ENCODE measurements at places on chromosomes 2 and 18.
A peak's percentile ranks its signal among the peaks of the same experiment; 100 is the strongest.

GRCh38 chr2:152620208-152620607 lies 97.1 kb downstream of the PRPF40A start:
- no peak for DNase-seq

GRCh38 chr2:109230941-109231420 lies 102.0 kb downstream of the SH3RF3 start:
- no peak for DNase-seq

GRCh38 chr18:61464551-61465142 lies 131.4 kb downstream of the CDH20 start:
- DNase-seq = no peak

DNA sequence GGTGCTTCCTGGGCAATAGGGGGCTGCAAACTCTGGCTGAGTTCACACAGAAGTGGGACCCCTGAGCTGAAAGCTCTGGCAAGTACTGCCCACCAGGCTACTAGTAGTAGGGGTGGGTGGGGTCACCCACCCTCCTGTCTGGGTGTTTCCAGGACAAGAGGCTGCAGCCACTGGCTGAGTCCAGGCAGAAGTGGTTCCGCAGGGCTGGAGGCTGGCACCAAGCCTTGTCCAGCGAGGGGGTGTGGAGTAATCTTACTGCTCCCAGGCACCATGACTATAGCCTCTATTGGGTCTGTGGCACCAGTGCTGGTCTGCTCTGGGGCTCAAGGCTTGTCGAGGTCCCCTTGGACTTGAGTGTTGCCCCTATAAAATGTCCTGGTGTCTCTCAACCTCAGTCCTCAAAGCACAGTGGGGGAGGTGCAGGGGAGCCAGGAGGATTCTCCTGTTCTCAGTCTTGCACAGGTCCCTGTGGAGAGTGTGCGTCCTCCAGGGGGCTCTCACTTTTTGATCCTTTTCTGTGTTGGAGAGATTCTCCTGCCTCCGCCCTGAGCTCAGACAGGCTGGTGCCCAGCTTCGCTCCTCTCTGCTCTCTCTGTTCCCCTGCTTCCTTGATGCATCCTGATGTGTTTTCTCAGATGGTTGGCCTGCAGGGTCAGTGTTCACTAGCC lies 48.1 kb downstream of the NUP35 start:
- DNase-seq = no peak

- DNase-seq = no peak
These were observed 1167.5 kb upstream of the ACVR2A start for GRCh38 chr2:146677280-146677679.

GRCh38 chr2:131475831-131476230 lies at the start of gene TUBA3D:
TSS of gene TUBA3D (plus strand) at chr2:131476119. CDS start at chr2:131476200, 81 bp downstream.
- no peak for DNase-seq

DNA sequence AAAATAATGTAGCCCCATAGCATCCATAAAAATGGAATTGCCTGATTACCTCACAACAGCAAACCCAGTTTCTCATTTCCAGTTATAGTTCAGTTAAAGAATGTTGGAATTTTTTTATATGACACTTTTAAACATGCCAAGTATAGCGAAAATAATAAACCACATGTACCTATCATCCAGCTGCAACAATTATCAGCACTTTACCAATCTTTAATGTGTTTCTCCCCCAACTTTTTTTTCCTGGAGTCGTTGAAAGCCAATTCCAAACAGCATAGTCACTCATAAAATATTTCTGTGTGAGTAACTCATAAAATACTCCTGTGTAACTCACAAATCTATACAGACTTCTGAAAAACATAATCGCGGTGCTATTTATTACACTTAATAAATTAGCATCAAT lies 38.1 kb downstream of the SMAD4 start:
- DNase-seq = no peak

- peak; percentile 49 for DNase-seq
These were observed 210.9 kb upstream of the PKDCC start for GRCh38 chr2:41836948-41837347.

DNA sequence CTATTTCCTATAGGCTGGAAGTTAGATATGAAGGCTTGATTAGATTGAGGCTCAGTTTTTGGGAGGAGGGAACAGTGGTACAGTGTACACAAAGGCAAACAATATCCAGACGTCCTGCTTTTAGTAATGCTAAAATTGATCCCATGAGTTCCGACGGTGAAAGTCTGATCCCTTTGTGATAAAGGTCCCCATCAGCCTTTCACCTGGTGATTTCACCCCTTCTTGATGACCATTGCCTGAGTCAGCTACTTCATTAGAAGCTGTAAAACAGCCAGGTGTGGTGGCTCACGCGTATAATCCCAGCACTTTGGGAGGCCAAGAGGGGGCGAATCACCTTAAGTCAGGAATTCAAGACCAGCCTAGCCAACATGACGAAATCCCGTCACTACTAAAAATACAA lies 29.7 kb downstream of the TWSG1 start:
- no peak for DNase-seq

- peak; percentile 48 for DNase-seq
These were observed 41.6 kb upstream of the MGAT4A start for GRCh38 chr2:98772536-98772935.

DNA sequence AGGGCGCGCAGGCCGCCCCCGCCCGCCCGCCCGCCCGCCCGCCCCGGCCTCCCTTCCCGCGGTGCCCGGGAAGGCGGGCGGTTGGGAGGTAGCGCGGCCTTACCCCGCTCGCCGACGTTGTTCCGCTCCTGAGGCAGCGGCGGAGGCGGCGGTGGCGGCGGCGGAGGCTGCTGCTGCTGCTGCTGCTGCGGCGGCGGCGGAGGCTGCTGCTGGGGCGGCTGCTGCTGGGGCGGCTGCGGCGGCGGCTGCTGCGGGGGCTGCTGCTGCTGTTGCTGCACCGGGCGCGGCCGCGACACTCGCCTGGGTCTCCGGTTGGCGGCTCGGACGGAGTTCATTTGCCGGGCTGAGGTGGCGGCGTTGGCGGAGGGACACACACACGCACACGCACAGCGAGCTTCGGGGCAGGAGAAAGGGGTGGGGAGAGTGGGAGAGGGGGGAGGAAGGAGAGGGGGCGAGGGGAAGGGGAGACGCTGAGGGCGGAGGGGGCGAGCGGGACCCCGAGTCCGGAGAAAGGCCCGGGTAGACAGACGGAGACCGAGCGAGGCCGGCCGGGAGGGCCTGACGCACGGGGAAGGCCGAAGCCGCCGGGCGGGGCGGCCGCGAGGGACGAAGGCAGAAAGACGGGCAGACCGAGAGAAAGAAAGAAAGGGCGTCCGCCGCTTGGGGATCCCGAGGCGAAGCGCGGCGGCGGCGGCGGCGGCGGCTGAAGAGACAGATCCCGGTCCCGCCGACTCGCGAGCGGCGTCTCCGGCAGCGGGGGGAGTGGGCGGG lies 727 bp downstream of the FBXO11 start:
- peak; percentile 49 for DNase-seq

DNA sequence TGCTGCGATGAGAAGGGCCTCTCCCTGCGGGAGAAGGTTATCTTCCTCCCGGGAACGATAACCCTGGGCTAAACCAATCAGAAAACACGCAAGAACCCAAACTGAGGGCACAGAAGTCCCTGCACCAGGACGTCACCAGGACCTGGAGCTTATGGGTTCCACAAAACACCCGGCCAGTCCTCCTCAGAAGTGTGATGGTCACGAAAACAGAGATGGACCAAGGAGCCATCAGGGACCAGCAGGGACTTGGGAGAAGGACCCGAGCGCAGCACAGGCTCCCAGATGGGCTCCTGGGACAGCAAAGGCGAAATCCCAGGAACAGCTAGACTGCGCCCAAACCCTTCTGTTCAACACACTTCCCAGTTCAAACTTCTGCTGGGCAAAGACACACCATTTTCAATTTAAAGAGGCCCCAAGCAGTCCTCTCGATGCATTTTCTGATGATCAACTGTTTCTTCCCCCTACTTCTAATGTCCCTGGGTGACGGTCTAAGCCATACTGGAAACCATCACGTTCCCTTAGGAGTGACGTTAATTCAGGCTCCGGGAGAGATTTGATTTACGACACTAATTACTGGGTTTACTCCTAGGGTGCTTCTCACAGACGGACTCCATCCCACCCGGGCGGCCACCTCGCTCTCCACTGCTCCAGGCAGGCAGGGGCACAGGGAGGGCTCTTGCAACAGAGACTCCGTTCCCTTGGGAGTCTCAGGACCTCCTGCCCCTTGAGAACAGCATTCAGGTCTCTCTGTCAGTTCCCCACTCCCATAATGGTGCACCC lies 29.2 kb downstream of the ZNF516 start:
- no peak for DNase-seq

DNA sequence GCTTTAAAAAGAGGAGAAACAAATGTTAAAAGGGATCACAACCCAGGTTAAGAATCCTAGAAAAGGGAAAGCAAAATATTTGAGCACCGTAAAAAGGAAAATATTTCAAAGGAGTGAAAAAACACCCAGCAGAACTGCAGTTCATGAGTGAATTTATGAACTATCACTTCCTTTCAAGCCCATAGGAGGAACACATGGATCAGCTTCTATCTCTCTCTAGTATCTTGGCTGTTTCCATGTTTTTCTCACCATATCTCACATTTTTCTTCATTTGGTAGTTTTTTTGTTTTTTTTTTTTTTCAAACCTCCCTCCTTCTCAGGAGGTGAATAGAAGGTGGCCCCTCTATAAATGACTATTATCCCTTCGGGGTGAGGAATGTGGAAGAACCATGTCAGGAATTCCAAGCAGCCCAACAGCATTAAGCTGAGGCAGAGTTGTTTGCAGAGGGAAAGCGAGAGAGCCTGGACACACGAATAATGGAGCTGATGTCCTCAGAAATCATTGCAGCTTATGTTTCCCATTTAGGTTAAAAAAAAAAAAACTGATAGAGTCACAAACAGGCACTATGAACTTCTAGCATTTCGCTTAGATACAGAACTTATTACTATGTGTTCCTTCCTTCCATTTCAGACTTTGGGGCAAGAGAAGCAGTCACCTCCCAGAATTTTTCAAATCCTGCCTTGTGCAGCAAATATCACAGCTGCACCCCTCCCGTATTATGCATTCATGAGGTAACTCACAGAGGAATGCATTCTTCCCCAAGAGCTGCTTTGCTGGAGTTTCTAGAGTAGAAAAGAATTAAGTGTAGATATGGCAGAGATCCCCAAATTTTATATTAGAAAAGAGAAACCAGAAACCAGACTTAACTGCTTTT lies 315.6 kb downstream of the IRS1 start:
- DNase-seq = no peak

GRCh38 chr2:159832858-159833257 lies 34.9 kb upstream of the CD302 start:
- no peak for DNase-seq

DNA sequence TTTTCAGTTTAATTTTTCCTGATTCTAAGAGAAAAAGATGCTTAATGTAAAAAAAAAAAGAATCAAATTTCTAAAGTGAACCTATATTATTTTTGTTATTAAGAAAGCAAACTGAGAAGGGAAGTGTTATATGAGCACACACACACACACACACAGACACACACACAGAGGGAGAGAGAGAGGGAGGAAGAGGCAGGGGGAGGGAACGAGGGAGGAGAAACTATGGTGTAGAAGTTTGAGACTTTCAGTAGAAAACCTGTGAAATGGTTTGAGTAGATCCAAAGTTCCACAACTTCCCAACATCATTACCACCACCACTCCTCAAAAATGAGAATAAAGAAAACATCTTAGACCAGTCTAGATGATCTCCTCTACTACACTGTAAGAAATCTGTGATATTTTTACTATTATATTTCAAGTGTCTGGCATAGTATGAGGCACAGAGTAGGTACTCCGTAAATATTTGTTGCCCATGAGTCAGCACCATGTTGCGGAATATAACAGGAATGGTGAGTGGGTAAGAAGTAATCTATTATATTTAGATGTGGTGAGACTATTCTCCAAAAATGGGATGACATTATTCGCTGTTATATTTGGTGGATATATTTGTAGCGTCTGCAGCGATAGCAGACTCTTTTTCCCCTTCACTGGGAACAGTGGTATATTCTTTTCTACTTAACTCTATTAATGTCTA lies 149.4 kb upstream of the DNMT3A start:
- DNase-seq = no peak

GRCh38 chr2:57878171-57878865 lies 168.3 kb upstream of the VRK2 start:
- no peak for DNase-seq

DNA sequence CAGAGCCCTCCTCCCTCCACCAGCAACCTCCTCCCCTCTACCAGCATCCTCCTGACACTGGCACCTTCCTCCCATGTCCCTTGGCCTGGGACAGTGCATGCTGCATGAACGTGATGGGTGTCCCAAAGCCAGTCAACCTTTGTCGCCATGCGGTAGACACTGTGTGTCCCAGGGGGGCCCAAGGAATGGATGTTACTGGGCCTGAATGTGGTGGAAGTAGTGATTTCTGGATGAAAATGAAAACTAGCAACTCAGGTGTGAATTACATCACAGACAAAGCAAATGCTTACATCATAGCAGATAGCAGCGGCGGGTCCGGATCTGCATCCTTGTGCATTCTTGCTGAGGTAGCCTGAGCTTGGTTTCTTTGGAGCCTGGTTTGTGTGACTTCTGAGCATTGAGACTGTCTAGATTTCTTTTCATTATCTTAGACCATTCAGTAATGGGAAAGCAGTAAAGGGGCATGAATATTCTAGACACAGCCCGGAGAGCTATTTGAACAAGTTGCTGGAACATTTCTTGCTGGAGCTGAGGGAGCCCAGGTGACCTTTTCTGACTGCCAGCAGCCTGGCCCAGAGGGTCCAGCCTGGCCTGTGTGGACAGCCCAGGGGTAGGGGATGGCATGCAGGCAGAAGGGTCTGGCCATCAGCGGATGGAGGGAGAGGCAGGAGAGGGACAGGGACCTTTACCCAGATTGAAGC lies 100.4 kb downstream of the FAM210A start:
- DNase-seq = no peak

DNA sequence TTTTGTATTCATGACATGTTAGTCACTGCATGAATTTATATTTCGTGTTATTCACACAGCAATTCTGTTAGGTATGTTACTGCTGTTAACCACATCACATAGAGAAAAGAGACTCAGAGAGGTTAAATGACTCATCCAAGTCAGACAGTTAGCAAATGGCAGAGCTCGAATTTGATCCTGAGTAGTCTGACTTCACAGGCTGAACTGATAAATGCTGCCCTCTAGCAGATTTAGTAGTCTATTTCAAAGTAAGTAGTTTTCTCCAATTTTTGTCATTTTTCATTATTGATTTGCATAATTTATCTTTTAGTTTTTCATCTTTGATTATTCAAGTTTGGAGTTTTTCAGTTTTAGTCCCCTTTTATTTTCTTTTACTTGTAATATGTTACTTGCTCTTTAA lies 58.3 kb downstream of the WDR7 start:
- peak; percentile 32 for DNase-seq

GRCh38 chr2:22993250-22993649 lies 391.7 kb upstream of the KLHL29 start:
- no peak for DNase-seq

DNA sequence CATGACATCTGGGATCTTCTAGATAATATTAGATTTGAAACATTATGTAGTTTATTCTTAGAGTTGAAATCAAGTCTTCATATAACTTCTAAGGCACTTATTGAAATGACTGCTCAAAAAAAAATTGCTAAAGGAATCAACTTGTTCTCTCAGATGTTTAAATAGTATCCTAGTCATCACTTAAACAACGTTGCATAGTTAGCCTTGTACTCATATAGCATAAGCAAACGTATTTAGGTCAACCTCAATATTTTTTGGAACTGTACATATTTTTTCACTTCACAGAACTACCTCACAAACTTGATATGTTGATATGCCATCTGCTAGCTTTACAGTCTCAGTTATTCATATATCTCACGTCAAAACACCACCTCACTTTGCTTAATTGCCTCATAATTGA lies 47.1 kb upstream of the CREB1 start:
- no peak for DNase-seq

Data from KBM-7 (cell line).